ENCODE measurements at places on chromosomes 13 and 19. TPM values are rescaled to one million over a fixed set of nuclear protein-coding genes. Genes with fewer than 3 reads are reported as not detected.

Gene SLC1A6
- not detected for total RNA-seq

Gene SHISA7
- total RNA-seq, result not detected

Gene N4BP2L1
- total RNA-seq, result 53.5 TPM

Gene LMTK3
- total RNA-seq, result 19.2 TPM

Gene TUBB4A
- total RNA-seq, result 5.7 TPM

GRCh38 chr19:39360599-39360998 lies 18.4 kb downstream of the SAMD4B start:
- H3K27me3 ChIP-seq, result no peaks in the 10 kb centered on the region
- no peak overlapping the region for H3K27ac ChIP-seq
- no peak overlapping the region for H3K4me3 ChIP-seq
- no peak for DNase-seq
- peaks cover 83% of the 10 kb centered on the region for H3K36me3 ChIP-seq

- H3K4me1 ChIP-seq, result no peaks in the 10 kb centered on the region
- no peak overlapping the region for H3K27ac ChIP-seq
- no peaks in the 10 kb centered on the region for H3K36me3 ChIP-seq
These were observed 291.5 kb upstream of the ZNF507 start for GRCh38 chr19:32053861-32054260.

DNA sequence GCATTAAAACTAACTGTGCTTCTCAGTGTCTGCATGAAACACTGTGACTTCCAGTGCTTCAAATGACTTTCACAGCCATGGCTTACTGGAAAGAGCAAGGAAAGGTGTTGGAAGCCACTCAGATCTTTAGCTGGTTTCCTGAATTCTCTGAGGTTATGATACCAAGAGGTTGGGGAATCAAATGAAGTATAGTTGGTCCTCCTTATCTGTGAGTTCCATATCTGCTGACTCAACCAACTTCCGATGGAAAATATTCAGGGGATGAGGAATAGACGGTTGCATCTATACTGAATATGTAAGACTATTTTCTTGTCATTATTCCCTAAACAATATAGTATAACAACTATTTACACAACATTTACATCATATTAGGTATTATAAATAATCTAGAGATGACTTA lies 32.4 kb downstream of the EPSTI1 start:
- DNase-seq, result no peak
- no peak overlapping the region for H3K4me3 ChIP-seq
- H3K4me1 ChIP-seq, result no peaks in the 10 kb centered on the region

GRCh38 chr13:113051641-113052040 lies 54.0 kb upstream of the F7 start:
- H3K27ac ChIP-seq, result no peak overlapping the region
- H3K4me3 ChIP-seq, result no peak overlapping the region
- no peak for DNase-seq
- H3K4me1 ChIP-seq, result no peaks in the 10 kb centered on the region
- no peaks in the 10 kb centered on the region for H3K36me3 ChIP-seq
- no peaks in the 10 kb centered on the region for H3K27me3 ChIP-seq

DNA sequence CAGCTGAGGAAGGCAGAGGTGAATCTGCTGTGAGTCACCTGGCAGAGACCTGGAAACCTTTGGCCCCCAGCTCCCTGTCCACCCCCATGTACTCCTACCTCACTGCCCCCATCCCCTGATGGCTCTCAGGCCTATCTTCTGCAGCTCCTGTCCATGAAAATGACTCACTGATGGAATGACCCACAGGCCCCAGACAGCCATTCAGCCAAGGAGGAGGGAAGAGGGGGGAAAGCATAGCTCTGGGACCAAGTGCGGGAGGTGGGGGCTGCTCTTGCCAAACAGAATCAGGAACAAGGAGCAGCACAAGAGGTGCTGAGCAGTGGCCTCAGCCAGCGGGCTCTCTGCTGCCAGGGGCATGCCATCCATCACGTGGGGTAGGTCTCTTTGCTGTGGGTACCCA lies 111.4 kb upstream of the C1QTNF9B start:
- H3K36me3 ChIP-seq, result no peaks in the 10 kb centered on the region
- no peak overlapping the region for H3K27ac ChIP-seq
- H3K4me1 ChIP-seq, result no peaks in the 10 kb centered on the region
- H3K4me3 ChIP-seq, result no peak overlapping the region

- H3K4me1 ChIP-seq, result no peaks in the 10 kb centered on the region
- no peak overlapping the region for H3K27ac ChIP-seq
- H3K4me3 ChIP-seq, result no peak overlapping the region
- peaks cover 4% of the 10 kb centered on the region for H3K36me3 ChIP-seq
- no peak for DNase-seq
These were observed 14.0 kb downstream of the DPP9 start for GRCh38 chr19:4709440-4710280.

- no peaks in the 10 kb centered on the region for H3K27me3 ChIP-seq
- H3K27ac ChIP-seq, result peak overlapping the region; percentile 99
- DNase-seq, result peak; percentile 40
- H3K36me3 ChIP-seq, result no peaks in the 10 kb centered on the region
- peaks cover 7% of the 10 kb centered on the region for H3K4me1 ChIP-seq
- peak overlapping the region; percentile 46 for H3K4me3 ChIP-seq
These were observed 699 bp downstream of the PTOV1 start for GRCh38 chr19:49851456-49852259.

GRCh38 chr19:21617740-21618339 lies 112.4 kb downstream of the ZNF429 start:
- H3K4me1 ChIP-seq, result no peaks in the 10 kb centered on the region
- no peaks in the 10 kb centered on the region for H3K27me3 ChIP-seq
- no peak overlapping the region for H3K4me3 ChIP-seq
- H3K36me3 ChIP-seq, result no peaks in the 10 kb centered on the region

DNA sequence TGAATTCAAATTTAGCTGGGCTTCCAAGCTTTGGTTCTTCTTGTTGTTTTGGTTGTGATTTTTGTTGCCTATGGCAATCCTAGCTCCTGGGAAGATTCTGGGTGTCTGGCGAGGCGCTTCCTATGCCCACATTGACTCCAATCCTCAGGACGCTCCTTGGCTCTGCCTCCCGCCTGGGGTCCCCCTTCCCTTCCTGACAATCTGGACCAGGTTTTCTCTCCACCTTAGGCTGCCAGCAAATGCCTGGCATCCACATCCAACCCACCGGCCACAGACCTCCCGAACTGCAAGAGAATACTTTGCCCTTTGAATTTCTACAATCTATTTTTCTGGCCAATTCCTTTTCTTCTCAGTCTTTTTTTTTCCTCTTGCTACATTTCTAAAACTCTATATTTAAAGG lies 186.9 kb upstream of the UBL3 start:
- DNase-seq, result no peak
- H3K36me3 ChIP-seq, result no peaks in the 10 kb centered on the region
- no peak overlapping the region for H3K4me3 ChIP-seq
- no peaks in the 10 kb centered on the region for H3K27me3 ChIP-seq
- no peaks in the 10 kb centered on the region for H3K4me1 ChIP-seq

Data from naive thymus-derived CD4-positive, alpha-beta T cell (primary cell).